ENCODE measurements at places on chromosomes 7 and 10.

DNA sequence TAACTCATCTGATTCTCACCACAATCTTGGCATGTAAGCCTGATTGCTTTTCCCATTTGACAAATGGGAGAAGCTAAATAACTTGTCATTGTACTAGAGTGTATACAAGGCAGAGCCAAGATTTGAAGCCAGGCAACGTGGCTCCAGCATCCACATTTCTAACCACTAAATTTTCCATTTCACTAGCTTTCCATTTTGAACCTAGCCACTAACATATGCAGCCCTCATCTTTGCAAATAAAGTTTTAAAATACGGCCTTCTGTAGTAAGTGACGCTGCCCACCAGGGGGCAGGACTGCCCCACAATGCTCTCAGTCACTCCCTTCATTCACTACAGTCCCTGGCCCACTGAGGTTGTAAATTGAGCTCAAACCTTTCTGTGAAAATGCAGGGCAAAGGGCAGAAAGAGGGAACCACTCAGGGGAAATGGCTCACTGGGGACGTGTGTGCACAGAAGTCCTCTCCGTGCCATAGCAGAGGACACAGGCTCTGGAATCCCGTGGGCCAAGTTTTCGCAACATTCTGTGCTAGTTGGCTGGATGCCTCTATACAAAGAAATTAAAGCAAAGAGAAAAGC lies 315.7 kb downstream of the TNS3 start:
- DNase-seq, result no peak

DNA sequence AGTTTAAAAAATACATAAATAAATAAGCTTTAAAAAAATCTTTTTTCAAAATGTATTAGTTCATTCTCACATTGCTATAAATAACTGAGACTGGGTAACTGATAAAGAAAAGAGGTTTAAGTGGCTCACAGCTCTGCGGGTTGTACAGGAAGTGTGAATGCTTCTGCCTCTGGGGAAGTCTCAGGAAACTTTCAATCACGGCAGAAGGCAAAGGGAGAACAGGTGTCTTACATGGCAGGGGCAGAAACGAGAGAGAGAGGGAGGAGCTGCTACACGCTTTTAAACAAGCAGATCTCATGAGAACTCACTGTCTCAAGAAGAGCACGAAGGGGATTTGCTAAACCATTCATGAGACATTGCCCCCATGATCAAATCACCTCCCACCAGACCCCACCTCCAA lies 114.6 kb downstream of the DNAJC1 start:
- DNase-seq, result no peak

DNA sequence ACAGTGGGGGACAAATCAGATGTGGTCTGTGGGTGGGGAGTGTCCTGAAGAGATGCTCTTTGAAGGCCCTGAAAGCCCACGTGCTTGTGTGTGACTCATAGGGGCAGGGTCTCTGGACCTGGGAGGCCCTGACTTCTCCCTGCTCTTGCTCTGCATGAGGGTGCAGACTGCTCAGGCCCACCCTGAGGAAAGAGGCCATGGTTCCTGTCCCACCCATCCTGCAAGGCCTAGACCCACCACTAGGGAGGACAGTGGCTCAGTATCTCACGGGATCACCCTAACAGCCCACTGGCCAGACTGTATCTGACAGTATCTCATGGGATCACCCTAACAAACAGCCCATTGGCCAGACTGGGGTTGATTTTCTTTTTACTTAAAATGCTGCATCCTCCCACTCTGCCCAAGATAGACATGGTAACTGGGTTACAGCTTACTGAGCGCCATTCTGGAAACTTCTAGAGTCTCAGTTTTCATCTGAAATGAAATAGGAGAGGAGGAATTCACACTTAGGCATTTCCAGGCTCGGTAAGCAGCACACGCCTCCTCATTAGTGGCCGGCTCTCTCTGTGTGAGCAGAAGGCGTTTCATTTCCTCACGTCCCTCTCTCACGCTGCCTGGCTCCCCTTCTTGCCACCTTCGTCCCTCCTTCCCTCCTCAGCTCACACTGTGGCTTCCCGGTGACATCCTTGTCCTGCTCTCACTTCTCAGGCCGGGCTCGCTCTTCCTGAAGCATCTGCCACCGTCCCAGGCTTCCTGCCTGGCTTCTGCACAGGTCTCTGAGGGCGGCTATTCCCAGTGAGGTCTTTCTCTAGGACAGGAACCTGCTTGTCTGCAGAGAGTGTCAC lies 242.6 kb downstream of the GLRX3 start:
- no peak for DNase-seq

- no peak for DNase-seq
These were observed 120.0 kb downstream of the SRPK2 start for GRCh38 chr7:105268511-105269392.

DNA sequence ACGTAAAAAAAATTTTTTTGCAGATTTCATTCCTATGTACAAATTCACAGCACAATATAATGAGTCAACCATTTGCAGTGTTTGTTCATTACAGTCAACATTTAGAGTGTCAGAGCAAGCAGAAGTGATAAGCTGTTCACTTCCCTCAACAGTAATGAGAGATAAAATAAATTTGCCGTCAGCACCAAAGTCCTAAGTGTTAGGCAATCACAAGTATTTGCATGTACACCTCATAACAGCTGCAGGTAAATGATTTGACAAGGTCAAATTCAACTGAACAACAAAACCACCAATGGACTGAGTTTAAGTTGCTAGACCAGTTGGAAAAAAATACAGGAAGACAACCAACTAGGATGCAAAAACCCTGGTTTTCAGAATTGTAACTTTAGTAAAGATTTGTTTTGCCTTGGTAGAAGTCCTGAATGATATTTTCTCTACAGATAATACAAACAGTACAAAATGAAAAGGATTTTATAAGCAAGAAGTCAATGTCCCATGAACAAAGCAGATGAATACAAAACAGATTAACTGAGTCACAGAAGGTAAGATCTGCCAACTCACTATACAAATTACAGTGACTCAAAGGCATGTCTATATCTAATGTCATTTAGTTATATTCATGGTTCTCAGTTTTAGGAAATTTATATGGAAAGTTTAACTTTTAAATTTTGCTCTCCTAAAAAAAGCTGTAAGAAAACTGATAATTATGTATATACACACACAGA lies 10.4 kb downstream of the RAPGEF5 start:
- no peak for DNase-seq

GRCh38 chr7:69696686-69697685 lies 98.7 kb downstream of the AUTS2 start:
- DNase-seq, result no peak

GRCh38 chr7:124752310-124752709 lies 13.3 kb downstream of the GPR37 start:
- DNase-seq, result no peak

DNA sequence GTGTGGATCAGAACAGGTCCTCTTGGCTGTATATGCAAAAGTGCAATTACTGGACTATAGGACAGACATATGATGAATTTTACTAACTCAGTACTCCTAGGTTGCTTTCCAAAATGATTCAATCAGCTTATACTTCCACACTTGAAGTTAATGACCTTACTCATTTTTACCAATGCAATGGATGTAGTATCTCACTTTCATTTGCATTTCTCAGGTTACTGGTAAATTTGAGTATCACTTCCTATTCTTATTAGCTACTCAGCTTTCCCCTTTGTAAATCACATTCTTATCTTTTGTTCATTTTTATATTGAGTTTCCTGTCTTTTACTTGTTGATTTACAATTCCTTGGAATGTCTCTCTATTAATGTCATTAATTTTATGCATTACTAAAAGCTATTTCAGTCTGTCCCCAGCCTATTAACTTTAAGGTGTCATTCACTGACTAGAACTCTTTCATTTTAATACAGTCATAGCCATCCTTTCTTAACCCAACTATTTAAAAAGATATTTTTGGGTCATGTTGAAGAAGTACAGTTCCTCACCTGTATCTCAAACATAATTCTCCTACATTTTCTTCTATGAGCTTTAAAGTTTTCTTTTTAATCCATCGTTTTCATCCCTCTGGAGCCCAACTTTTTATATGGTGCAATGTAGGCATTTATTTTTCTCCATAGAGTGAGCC lies 88.6 kb downstream of the VIM start:
- DNase-seq, result no peak

GRCh38 chr7:2729031-2729892 lies 41.3 kb downstream of the AMZ1 start:
- DNase-seq, result no peak

Measured in activated gamma-delta T cell (primary cell).